HEK293T (cell line): ENCODE measurements at places on chromosomes 3 and 15.

DNA sequence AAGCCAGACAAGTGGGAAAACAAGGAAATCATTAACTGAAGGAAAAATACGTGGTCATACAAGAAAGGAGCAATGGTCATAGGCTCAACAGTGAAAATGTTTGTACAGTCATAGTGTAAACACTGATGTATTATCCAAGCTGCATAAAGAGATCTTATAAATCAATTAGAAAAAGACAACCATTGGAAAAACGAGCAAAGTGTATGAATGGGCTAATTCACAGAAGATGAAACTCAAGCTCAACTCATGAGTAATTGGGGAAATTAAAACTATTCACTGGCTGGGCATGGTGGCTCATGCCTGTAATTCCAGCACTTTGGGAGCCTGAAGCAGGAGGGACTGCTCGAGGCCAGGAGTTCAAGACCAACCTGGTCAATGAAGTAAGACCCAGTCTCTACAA lies 6.4 kb upstream of the IGF2BP2 start:
- no peak for DNase-seq

DNA sequence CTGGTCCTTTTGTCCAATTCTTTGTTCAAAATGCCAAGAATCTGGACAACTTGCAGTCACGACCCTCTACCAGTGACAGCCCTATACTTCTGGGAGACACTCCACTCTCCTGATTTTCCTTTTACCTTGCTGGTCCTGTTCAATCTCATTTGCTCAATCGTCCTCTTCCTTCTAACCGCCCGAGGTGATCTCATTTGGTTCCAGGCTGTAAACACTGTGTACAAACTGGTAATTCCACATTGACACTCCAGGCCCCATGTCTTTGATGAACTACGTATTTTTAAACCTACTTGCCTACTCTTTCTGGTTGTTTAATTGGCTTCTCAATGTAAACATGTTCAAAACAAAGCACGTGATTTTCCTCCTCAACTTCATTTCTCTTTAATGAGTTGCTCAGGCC lies 23.7 kb upstream of the C3orf49 start:
- DNase-seq = no peak

- DNase-seq = no peak
Measured at GRCh38 chr3:7315037-7315436, 454.1 kb downstream of the GRM7 start.

GRCh38 chr3:73999501-73999900 lies 374.8 kb upstream of the PDZRN3 start:
- DNase-seq = no peak

DNA sequence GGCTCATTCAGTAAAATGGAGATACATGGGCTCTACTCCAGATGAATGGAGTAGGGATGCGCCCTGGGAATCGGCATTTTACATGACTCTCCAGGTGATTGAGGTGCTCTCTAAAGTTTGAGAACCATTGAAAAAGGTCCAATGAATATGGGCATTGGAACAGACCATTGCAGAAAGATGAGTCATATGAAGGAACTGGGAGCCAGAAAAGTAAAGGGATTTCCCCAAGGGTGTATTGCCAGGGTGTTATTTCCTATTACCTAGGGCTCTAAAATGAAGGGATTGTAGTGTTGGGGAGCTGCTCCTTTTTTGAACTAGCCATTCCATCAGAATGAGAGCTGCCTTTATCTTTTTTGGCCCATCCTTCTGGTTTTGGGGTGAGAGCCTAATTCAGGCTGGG lies 21.7 kb downstream of the CLDN11 start:
- DNase-seq = no peak

DNA sequence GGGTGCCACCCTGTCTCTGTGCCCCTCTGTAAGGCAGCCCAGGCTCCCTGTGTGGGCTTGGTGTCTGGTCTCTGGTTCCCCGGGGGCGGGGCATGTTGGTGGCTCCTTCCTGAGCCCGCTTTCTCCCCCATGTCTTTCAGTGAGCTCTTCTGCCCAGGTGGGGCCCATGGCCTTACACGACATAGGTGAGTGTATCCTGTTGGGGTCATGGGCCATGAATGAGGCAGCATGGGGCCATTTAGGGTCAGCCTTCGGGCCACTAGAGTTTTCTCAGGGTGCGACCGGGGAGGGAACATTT lies 195.1 kb downstream of the UBE3A start:
- DNase-seq = no peak

GRCh38 chr3:28569357-28569756 lies 220.7 kb upstream of the AZI2 start:
- DNase-seq = no peak
